ENCODE measurements at places on chromosomes 6 and 20. TPM values are rescaled to one million over a fixed set of nuclear protein-coding genes. Genes with fewer than 3 reads are reported as not detected.

GRCh38 chr6:27791182-27791943 is 120.8 kb downstream of the OR2B2 start:
- DNase-seq = peak; percentile 82

Gene PNPLA1
- 0.05 TPM for total RNA-seq

- no peak for DNase-seq
Measured at GRCh38 chr6:137171824-137172733, 1.4 kb downstream of the IL22RA2 start.

Gene L3MBTL1
- total RNA-seq = 1.3 TPM

Gene SAMD5
- total RNA-seq = 0.62 TPM

- DNase-seq = peak; percentile 38
Measured at GRCh38 chr20:45254383-45255262, at the start of gene SLPI. Gene SLPI (minus strand): TSS chr20:45254564. CDS start chr20:45254543, 21 bp downstream.

Gene HDGFL1
- not detected for total RNA-seq

- DNase-seq = no peak
Measured at GRCh38 chr6:28354688-28355554, 5.2 kb downstream of the ZKSCAN3 start.

- DNase-seq = peak; percentile 34
Measured at GRCh38 chr20:991850-992249, 10.3 kb downstream of the RSPO4 start.

Gene HRH3
- total RNA-seq = not detected

- peak; percentile 25 for DNase-seq
Measured at GRCh38 chr20:33516882-33517281, 27.0 kb downstream of the CBFA2T2 start.

DNA sequence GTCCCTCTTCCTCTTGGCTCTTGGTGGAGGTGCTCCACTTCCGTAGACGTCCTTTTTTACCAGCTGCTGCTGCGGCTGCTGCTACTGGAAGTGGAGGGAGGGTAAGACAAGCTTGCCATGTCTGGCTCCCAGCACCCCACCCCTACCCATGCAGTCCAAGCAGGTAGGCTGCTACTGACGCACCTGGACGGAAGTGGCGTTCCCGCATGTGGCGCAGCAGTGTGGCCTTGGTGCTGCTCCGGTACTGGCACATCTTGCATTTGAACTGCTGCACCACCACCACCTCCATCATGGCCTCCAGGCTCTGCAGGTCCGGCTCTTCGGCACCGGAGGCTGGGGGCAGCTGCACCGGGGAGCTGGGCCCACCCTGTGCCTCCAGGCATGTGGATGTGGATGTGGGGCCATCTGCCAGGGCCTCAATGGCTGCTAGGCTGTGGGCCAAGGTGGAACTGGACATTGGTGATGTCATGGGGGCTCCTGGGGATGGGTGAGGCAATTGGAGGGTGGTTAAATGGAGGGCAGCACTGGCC is 4.4 kb downstream of the ZNF335 start:
- no peak for DNase-seq

- no peak for DNase-seq
Measured at GRCh38 chr6:6679633-6680032, 91.1 kb downstream of the LY86 start.

- DNase-seq = no peak
Measured at GRCh38 chr6:155036907-155037306, 41.8 kb downstream of the TIAM2 start.

GRCh38 chr6:168137024-168137423 is 58.0 kb upstream of the FRMD1 start:
- no peak for DNase-seq

DNA sequence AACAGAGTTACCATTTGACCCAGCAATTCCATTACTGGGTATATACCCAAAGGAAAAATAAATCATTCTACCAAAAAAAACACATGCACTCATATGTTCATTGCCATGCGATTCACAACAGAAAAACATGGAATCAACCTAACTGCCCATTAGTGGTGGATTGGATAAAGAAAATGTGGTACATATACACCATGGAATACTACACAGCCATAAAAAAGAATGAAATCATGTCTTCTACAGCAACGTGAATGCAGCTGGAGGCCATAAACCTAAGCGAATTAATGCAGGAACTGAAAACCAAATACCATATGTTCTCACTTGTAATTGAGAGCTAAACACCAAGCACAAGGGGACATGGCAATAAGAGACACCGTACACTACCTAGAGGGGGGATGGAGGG is 12.5 kb downstream of the RALGAPA2 start:
- no peak for DNase-seq

DNA sequence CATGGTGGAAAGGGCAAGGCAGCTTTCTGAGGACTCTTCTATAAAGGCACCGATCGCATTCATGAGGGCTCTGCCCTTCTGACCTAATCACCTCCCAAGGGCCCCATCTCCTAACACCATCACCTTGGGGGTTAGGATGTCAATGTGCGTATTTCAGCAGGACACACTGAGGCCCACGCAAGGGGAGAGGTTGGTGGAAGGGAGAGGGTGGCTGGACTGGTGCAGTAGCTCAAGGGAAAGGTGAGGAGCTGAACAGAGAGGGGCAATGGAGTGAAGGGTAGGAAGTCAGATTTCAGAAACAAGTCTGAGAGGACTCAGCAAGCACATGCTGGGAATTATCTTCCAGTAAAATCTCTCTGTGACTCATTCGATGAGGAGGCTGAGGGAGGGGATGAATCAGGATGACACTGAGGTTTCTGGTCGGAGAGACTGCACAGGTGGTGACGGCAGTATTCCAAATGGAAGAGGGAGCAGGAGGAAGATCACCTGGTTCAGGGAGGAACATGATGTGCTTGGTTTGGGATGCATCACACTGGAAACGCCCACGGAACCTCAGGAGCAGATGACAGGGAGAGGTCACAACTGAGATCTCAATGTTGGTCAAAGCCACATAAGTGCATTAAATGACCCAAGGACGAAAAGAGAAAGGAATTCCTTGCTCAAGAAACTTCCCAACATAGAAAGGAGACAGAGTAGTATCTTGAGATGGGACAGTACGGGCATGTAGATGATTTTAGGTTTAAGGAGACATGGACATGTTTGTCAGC is 67.1 kb downstream of the TFAP2A start:
- DNase-seq = peak; percentile 96

DNA sequence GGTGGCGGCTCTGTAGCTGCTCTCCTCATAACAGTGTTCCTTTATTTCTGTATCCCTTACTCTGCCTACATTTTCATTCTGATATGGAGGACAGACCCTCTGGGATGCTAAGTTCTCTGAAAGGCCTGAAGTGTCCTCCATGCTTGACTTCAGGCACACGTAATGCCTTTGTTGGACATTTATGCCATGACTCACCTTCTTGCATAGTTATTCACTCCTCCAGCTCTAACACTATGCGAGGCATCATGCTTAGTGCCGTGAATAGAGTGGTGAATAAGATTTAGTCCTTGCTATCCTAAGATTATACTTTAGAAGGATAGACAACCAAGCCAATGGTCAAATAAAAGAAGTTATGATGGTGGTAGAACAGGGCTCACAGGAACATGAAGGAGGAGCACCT is 760.9 kb upstream of the FLRT3 start:
- DNase-seq = no peak

Gene WFDC5
- total RNA-seq = not detected

Gene ABHD16B
- not detected for total RNA-seq

DNA sequence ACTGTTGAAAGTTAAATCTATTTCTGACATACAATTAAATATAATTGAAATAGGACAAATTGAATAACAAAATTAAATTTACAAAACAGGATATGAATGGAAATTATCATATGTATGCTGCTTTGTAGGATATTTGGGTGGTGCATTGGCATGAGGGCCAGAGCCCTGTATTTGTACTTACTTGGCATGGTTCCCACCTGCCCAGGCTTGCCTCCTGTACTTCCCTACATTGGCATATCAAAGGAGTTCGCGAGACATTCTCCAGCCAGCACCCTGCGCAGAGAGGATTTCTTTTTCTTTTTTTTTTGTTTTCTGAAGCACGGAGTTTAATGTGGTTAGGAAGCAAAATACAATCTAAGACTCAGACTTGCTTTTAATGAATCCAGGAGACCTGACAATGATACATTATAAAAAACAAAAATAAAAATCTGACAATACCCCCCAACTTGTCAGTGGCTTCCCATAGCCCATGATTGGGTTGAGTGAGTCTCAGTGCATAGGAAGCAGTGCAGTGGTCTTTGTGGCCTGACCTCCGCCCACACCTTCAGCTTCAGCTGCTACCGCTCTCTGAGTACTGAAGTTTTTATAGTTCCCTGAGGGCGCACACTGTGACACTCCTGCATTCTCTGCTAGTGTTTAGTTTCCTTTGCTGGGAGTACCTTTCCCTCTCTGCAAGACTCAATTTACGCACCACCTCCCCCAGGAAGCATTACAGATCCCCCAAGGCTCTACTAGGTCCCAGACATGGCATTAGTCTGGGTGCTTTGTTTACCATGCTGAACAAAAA is 440.8 kb downstream of the UTRN start:
- peak; percentile 88 for DNase-seq

GRCh38 chr6:39260456-39260855 is 31.2 kb upstream of the KCNK5 start:
- DNase-seq = peak; percentile 25

- DNase-seq = no peak
Measured at GRCh38 chr20:54227751-54228150, 19.9 kb downstream of the PFDN4 start.

DNA sequence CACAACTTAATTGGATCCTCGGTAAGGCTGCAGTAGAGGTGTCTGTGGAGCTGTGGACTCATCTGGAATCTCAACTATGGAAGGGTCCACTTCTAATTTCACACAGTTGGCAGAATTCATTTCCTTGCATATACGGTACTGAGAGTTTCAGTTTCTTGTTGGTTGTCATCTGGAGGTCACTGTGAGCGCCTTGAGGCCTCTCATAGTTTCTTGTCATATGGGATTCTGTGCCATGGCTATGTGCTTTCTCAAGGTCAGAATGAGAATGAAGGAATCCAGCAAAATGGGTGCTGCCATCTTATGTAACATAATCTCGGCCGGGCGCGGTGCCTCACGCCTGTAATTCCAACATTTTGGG is 298.2 kb downstream of the DOK5 start:
- DNase-seq = no peak

GRCh38 chr6:92399911-92400310 is 1019.4 kb downstream of the EPHA7 start:
- DNase-seq = no peak

- DNase-seq = peak; percentile 19
Measured at GRCh38 chr20:61789329-61789728, 276.4 kb downstream of the TAF4 start.

Gene TRIM15
- not detected for total RNA-seq

Gene HAO1
- total RNA-seq = not detected

Gene ZSCAN12
- total RNA-seq = 6.3 TPM

DNA sequence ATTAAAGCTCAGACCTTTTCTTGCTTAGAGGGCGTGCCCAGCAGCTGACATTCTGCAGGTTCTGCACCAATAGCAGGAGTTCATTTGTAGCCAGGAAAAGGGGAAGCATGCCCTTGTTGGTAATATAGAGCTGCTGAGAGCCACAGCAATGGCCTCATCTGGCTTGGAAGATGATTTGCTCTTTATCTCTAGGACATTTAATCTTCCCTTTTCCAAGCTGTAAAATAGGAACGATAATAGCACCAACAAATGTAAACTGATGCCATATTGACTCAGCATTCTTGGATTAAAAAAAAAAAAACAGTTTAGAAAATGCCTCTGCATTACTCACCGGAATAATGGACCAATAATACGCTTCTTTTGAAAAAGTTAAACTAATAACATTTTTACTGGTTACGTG is 93.4 kb upstream of the SLC2A12 start:
- DNase-seq = peak; percentile 40

DNA sequence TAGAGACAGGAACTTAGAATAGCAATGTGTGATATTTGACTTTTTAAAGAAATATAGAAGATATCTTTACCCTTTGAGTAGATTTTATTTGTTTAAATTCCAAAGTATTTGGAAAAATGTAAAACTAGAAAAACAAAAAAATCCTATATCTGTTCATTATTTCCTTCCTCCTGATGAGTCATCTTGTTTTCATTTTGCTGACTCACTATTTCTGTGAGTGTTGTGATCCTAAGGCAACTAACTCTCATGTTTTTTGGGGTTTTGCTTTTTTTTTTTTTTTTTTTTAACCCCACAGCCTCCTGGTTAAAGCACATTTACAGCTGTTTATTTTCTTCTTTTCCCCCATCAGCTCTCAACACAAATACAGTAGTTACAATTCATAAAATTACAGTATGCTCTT is 37.8 kb upstream of the THEMIS start:
- DNase-seq = peak; percentile 84

Gene RHAG
- total RNA-seq = not detected

DNA sequence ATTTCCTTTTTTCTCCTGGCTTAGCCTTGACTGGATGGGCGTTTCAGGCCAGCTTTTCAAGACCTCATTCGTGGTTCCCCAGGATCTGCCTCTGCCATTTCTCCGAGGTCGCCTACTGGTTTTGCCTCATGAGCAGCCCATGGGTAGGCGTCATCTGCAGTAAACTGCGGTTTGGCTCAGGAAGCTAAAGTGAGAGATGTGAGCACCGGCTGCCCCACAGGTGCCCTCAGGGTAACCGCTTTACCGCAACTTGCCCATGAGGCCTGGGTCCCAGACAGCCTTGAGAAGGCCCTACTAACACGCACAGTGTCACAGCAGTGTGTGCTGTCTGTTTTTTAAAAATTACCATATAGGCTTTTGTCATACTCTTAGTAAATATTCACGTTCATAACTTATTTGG is 53.4 kb upstream of the TBXT start:
- peak; percentile 34 for DNase-seq

DNA sequence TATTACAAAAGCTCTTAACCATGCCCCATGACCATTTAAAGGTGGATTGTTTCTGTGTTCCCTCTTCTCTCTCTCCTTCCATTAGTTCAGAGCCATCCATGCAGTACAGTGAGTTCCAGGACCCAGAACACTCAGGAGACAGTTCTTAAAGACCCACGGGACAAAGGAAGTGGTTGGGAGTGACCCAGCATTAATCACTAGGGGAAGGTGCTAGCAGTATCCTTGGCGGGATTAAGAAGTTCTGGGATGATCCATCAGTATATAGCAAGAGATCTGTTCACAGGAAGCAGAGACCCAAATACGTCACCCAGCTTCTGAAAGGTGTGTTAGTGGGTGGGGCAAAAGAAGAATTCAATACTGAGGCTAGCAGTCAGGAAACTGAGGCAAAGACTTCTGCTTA is 154.1 kb downstream of the PHF3 start:
- DNase-seq = no peak

- DNase-seq = peak; percentile 53
Measured at GRCh38 chr6:127641905-127642304, 64.9 kb downstream of the C6orf58 start.

DNA sequence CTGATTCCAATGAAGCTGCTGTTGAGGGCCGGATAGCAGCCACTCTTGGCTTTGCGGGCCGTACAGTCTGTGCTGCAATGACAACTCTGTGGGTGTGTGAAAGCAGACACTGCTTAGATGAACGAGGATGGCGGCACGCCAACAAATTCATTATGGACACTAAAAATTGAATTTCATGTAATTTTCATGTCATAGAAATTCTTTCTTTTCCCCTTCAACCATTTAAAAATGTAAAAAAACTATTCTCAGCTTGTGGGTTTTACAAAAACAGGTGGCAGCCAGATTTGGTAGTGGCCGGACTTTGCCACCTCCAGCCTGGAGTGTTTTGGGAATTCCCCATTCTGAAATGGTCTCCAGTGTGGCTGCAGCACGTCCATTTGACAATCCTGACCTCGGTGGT is 26.0 kb downstream of the MAS1 start:
- no peak for DNase-seq

GRCh38 chr6:3777730-3778461 is 26.4 kb upstream of the PXDC1 start:
- no peak for DNase-seq

Gene ASIP
- total RNA-seq = not detected

Data from M059J (cell line).